ENCODE measurements at places on chromosomes 4 and X. TPM values are rescaled to one million over a fixed set of nuclear protein-coding genes. Genes with fewer than 3 reads are reported as not detected.

ARHGAP36 gene
- total RNA-seq = not detected

CC2D2A gene
- total RNA-seq = 10.8 TPM

SULT1B1 gene
- total RNA-seq = 0.05 TPM

ARHGEF6 gene
- total RNA-seq = 0.05 TPM

GPRIN3 gene
- not detected for total RNA-seq

MAGEA10 gene
- not detected for total RNA-seq

GATA1 gene
- total RNA-seq = not detected

TEC gene
- 0.51 TPM for total RNA-seq
